ENCODE measurements at places on chromosomes 1 and 21. TPM values are rescaled to one million over a fixed set of nuclear protein-coding genes. Genes with fewer than 3 reads are reported as not detected.

The RGS1 gene
- total RNA-seq, result 4.4 TPM

- DNase-seq, result no peak
Observed at GRCh38 chr1:82923931-82924330, 1075.0 kb downstream of the TTLL7 start.

GRCh38 chr1:110420023-110420662 is 12.6 kb upstream of the LAMTOR5 start:
- no peak for DNase-seq

DNA sequence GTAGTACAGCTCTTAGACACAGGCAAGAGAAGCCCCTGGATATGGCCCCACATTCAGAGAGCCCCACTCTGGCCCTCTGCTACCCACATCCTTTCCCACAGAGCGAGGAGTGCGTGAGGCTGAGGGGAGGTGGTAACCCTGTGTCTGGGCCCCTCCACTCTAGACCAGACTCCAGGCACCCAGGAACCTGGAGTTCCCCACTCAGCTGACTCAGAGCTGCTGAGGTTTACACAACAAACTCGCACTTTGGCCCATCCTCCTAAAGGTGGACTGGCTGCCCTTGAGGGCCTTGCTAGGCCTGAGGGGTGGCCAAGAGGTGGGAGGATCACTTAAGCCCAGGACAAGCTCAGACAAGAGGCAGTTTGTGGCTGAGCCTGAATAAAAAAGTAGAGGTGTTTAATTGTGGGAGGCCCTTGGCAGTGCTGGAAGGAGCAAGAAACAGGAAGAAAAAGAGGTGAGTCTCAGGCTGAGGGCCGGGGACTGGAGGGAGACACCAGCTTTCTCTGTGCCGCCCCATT is 10.7 kb downstream of the MR1 start:
- DNase-seq, result peak; percentile 80

DNA sequence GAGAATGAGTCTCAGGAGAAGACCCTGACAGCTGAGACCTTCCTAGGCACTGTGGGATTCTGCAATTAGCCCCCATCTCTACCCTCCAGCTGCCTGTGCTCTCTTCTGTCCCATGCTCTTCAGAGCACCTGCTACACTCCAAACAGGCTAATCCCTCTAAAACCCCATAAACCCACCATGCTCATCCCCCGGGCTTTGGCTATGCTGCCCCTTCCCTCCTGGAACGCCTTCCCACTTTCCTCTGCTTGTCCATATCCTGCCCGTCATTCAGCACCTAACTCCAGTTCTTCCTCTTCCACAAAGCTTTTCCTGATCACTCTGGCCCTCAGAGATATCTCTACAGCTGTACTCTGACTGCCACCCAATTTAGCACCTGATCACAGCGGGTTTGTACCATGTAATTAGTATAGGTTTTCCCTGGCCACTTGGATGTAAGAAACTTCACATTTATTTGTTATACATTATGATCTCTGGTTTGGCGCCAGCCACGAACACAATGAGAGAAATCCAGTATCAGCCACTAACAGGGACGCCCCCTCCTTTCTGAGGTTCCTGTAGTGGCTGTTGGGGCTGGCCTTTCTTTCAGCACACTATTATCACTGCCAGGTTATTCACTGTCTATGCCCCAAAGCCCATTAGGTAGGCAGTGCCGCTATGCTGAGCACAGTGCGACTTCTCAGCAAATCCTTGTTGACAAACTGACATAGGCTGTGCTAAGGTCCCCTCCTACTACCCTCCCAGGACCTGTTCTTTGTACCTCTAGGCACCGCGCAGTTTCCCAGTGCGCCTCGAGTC is 45.1 kb downstream of the CDC7 start:
- DNase-seq, result no peak

GRCh38 chr21:43754948-43755781 is 20.9 kb downstream of the CSTB start:
- DNase-seq, result no peak

DNA sequence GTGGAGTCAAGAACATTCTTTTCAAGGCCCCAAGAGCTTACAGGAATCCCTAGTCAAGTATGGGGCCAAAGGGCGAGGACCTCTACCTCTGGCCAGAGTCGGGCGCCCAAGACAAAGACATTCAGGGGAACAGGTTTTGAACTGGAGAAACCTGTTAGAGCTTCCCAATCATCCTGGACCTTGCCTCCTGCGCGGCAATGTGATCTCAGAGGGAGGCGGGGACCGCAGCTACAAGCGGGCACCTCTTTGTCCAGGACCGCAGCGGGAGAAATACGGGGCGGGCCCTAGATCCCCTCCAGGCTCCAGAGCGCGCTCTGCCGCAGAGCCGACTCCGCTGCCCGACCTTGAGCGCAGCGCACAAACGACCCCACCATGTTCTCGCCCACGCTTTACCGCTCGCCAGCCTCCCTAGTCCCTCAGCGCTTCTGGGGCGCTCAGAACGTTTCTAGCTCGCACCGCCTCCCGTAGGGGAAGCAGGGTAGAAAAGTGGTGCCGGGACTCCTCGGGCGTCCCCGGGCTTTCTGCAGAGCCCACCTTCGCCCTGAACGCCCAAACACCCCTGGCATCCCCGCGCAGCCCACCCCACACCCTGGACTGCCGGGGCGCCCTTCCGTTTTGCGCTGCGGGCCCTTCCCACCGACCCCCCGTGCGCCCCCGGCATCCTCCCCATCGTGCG is 28.1 kb downstream of the RABIF start:
- DNase-seq, result peak; percentile 48

All from activated naive CD4-positive, alpha-beta T cell treated with anti-CD3 and anti-CD28 coated beads for 36 hours (primary cell).